ENCODE measurements at places on chromosomes 7 and 10.

GRCh38 chr7:26532471-26532870 is 240.8 kb downstream of the SNX10 start:
- DNase-seq, result no peak

GRCh38 chr10:63603709-63604445 is 82.7 kb downstream of the REEP3 start:
- no peak for DNase-seq

DNA sequence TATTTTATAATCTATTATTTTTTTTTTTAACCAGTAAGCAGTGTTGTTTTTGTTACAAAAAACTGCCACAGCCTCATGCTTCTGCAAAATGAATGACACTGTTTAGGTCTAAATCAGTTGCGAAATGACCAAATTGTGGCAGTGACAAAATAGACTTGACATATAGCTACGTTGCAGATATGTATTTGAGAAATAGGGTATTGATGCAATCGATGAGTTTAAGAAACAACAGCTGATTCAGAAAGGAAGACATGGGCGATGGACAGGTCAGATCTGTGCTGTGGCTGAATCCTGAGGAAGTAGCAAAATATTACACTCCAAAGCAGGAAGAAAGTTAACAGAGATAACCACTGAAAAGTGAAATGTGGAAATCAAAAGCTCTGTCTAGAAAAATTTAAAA is 89.0 kb upstream of the STEAP4 start:
- no peak for DNase-seq

DNA sequence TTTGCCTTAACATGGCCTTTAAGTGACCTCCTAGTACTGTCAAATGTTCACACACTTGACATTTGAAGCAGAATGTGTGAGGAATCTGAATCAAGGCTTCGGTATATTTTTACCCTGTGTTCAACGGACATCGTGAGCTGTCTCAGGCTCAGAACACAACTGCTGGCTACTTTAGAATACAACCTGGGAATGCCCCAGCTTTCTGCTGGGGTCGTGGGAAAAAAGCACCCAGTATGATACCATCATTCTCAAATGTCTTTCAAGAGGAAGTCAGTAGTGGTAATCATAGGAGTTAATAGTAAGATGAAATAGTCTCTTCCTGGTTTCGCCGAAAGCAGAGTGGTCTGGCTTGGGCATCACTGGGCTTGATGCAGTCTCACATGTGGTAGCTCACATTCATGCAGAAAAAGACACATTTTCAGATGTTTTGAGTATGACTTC is 67.2 kb downstream of the CREB5 start:
- DNase-seq, result no peak

- DNase-seq, result no peak
Measured at GRCh38 chr10:19824381-19825342, 8.4 kb downstream of the PLXDC2 start.

DNA sequence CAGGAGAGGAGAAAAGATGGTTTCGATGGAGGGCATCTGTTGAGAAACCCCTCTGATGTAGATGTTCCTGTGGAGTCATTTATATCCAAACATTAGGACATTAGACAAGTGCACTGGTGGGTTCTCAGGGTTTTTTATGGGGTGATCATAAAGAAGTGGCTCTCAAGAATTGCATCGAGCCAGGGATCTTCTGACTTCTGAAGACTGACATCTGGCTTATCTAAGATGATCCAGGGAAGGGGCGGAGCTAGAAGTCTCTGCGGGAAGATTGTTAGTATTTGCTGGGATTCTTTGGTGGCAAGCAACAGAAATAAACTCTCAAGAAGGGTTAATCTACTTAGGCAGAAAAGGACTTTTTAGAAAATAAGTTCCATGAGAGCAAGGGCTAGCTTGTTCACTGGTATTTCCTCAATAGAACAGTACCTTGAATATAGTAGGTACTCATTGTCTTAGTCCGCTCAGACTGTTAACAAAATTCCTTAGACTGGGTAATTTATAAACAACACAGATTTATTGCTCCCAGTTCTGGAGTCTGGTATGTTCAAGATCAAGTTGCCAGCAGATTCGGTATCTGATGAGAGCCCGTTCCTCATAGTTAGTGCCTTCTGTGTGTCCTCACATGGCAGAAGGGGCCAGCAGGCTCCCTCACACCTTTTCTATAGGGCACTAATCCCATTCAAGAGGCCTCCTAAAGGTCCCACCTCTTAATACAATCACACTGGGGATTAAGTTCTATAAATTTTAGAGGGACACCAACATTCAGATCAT is 28.5 kb upstream of the SYPL1 start:
- DNase-seq, result no peak

GRCh38 chr7:106183952-106184351 is 71.8 kb upstream of the SYPL1 start:
- DNase-seq, result no peak

GRCh38 chr10:28592953-28593352 is 60.0 kb downstream of the WAC start:
- no peak for DNase-seq

DNA sequence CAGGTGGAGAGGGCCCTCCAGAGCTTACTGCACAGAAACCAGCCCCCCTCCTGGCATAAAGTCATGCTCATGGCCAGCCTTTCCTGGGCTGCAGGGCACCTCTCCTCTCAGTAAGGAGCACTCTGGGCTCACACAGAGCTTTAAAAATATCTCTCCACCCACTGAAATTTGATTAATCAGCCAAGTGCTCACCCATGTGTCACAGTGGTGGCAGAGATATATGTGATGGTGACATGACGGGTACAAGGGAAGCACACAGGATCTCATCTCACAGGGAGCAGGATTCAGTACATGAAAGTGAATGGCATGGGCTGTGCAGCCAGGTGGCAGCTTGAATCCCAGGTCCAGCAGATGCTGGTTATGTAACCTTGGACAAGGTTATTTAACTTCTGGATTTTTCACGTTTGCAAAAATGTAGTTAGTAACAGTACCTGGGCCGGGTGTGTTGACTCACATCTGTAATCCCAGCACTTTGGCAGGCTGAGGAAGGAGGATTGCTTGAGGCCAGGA is 144.8 kb downstream of the CALN1 start:
- no peak for DNase-seq

DNA sequence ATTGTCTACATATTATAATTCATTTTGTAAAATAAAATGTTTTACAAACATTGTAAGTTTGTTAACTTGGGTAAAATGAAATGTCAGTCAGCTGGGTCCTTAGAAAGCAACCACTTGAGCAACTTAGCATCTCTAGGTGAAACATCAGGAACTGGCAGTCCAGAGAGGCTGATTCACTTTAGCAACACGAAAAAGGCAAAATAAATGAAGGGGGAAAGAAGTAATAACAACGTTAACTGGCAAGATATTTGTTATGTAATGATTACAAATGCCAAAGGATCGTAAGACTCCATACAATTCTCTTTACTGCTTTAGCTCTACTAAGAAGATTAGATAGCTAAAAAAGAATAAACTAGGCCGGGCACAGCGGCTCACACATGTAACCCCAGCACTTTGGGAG is 5.0 kb downstream of the PDZD8 start:
- DNase-seq, result no peak

- DNase-seq, result no peak
Measured at GRCh38 chr10:26044141-26044749, 110.2 kb downstream of the MYO3A start.

DNA sequence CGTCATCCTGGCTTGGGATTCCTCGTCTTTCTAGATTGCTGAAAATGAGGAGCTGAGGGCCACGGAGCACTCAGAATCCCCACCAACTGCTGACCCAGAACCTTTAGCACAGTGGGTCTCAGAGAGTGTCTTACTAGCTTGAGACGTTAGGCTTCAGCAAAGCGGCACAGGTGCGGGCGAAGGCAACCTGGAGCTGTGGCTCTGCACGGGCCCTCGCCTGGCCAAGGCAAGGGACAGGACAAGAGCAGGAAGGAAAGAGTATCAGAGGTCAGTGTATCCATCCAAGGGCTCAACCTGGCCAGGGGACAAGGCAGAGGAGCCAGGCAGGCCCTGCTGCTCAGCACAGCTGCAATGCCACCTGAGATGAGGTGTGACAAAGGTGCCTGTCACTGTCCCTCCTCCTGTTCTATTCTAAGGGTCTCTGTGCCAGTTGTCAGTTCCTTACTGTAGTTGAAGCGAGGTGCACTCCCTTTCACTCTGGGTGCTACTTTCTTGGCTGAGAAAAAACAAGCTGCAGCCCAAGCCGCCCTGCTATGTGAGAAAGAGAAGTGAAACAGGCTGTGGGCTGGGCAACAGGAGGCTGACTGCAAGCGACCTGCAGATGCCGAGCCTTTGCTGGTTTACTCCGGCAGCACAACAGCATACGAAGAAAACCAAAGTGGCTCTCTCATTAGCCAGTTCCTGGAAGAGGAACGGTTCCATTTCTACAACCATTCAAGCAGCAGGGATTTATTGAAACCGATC is 33.3 kb upstream of the KDM7A start:
- peak; percentile 9 for DNase-seq

DNA sequence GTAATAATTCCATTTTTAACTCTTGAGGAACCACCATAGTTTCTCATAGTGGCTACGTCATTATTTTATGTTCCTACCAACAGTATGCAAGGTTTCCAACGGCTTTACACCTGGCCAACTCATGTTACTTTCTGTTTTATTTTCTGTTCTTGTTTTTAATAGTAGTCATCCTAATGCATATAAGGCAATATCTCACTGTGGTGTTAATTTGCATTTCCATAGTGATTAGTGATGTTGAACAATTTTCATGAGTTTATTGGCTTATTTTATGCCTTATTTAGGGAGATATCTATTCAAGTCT is 465.5 kb upstream of the KLF6 start:
- DNase-seq, result no peak
